Erythroblast (primary cell): ENCODE measurements at places on chromosomes 7 and 10.

GRCh38 chr10:97463363-97464132 is 17.6 kb downstream of the ZDHHC16 start:
- peak; percentile 68 for DNase-seq

GRCh38 chr7:82677493-82677892 is 233.9 kb upstream of the CACNA2D1 start:
- no peak for DNase-seq

- no peak for DNase-seq
Observed at GRCh38 chr7:109479388-109479787, 909.7 kb downstream of the DNAJB9 start.

- no peak for DNase-seq
Observed at GRCh38 chr10:70834441-70835151, 18.8 kb downstream of the SGPL1 start.

- DNase-seq: no peak
Observed at GRCh38 chr10:86105640-86106039, 261.0 kb downstream of the GRID1 start.

DNA sequence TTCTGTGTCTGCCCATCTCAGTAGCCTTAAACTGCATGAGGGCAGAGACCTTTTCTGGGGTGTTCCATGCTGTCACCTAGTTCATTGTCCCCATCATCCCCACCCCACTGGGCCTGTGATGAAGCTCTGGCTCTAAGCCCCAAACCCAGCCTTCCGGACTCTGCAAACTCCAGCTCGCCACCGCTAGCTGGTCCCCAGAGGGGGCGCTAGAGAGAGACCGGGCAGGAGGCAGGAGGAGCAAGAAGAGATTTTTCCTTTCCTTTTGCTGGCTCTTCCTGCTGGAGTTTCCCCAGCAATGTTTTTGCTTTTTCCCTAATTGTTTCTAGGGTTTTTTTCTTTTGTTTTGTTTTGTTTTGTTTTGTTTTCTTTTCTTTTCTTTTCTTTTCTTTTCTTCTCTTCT is 234.4 kb downstream of the TEX36 start:
- DNase-seq: peak; percentile 29

- no peak for DNase-seq
Observed at GRCh38 chr10:124325633-124325914, 93.1 kb downstream of the OAT start.

DNA sequence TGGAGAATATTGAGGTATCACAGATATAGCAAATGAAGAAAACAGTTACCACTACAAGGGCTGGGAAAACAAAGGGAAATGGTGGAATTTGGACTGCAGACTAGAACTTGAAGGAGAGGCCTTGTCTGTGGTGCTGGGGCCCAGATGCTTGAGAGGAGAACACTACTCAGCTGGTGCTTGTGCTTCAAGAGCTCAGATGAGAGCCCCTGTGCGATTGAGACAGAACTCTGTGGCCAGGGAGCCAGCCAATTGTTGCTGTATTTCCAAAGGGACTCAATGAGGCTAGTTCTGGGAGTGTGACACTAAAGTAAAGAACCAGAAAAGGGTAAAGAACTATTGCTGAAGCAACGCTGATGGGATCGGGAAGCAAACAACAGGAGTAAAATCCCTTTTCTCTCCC is 406.5 kb upstream of the SEMA3D start:
- no peak for DNase-seq

DNA sequence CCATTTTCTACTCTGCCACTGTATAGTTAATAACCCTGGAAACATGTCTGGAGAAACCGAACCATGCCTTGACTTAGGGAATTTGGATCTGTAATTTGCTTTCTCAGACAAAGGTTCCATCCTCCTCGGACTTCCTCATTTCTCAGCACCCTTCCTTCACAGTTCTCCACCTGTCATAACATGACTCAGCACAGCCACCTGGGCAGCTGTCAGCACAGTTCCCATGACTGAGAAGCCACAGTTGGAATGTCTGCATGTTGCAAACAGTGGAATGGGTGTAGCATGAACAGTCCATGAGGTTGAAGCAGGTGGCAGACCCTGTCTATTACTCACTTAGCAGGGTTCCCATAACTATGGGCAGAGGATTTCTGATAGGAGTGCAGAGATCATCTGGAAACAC is 634 bp upstream of the OR9A4 start:
- DNase-seq: no peak

DNA sequence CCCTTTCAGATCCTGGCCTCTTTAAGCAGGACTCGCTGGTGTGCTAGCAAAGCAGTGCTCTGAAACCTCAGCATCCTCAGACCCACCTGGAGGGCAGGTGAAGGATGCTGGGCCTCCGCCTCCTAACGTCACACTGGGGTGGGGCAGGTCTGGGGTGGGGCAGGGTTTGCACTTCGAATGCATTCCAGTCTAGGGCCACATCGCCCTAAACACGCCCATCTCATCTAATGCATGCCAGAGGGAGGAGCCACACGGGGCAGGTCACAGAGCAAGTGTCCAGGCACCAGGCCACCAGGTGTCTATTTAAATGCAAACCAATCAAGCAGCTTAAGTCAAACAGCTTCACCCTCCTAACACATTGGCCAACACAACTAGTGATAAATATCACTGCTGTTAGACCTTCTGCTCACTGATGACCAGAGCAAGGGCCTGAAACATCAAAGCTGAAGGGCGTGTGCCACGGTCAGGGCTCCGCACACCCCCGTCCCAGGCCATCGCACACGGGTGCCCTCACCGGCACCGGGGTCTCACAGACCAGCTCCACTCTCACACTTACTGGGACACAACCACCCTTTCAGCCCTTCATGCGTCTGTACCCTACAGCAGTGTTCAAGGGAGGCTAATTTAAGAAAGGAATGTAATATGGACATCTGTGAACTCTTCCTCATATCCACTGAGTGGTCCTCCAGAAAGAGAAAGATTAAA is 47.1 kb downstream of the DIP2C start:
- DNase-seq: no peak

DNA sequence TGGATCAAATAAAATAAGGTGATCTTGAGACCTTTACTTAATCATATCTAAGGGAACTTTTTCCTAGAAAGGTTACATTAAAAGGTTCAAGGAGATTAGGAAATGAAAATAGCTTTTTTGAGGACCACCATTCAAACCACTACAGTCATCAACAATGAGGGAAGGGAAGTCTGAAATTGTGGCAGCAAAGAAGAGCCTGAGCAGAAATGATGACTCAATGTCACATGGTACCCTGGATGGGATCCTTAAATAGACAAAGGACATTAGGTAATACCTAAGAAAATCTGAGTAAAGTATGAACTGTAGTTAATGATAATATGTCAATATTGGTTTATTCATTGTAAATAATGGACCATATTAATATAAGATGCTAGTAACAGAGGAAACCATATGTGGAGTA is 236.0 kb downstream of the SEMA3D start:
- DNase-seq: no peak

DNA sequence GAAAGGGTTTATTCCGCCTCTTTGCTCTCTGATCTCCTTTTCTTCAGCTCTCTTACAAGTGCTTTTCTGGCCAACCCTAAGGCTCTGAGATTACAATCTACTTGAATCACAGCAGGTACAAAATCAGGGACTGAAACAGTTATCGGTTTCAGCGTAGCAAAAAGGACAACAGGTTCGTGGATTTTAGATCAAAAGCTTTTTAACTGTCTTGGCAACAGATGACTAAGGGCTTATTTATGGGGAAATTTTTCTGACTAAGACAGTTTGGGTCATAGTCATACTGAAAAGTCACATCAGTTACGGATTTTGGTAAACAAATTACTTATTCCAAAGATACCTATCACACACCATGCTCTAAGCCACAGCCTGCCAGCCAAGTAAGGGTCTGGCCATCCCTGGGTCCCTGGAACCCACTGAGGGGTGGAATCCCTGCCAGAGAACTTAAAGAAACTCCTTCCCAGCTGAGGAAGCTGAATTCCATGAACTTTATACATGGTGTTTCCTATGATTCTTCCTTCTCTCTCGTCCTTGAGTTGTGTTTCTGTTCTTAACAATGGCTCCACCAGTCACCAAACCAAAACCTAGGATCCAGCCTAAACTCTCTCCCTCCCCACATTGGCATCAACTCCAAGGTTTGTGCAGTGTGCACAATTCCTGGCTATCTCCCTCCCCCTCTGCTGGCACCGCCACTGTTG is 169.3 kb downstream of the FAM107B start:
- peak; percentile 10 for DNase-seq

DNA sequence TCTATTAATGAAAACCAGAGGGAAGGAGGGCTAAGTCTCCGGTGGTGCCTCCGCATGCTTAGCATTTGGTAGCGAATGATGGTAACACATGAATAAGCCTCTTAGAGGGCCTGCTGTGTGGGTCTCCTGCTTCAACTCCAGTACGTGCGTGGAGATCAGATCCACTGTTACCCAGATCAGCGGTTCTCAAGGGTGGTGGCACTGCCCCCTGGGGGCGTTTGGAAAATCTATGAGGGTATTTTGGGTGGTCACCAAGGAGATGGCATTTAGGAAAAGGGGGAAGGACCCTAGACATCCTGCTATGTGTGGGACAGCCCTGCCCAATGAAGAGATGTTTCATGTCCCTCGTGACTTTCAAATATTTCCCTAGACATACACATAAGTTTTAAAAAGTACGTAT is 57.1 kb upstream of the TM9SF3 start:
- no peak for DNase-seq

GRCh38 chr7:50358041-50358705 is 53.7 kb downstream of the IKZF1 start:
- no peak for DNase-seq

GRCh38 chr10:80871083-80871482 is 333.4 kb downstream of the SH2D4B start:
- no peak for DNase-seq

- DNase-seq: no peak
Observed at GRCh38 chr10:78565841-78566240, 502.9 kb upstream of the ZMIZ1 start.
